Stimulated activated CD4-positive, alpha-beta T cell treated with anti-CD3 and anti-CD28 coated beads, Interleukin-1b, Interleukin-23, amount 100 ng/mL, for 1 hour (primary cell): ENCODE measurements at places on chromosomes 12 and 14.

GRCh38 chr14:71659159-71659558 lies 273.1 kb upstream of the RGS6 start:
- DNase-seq = no peak

DNA sequence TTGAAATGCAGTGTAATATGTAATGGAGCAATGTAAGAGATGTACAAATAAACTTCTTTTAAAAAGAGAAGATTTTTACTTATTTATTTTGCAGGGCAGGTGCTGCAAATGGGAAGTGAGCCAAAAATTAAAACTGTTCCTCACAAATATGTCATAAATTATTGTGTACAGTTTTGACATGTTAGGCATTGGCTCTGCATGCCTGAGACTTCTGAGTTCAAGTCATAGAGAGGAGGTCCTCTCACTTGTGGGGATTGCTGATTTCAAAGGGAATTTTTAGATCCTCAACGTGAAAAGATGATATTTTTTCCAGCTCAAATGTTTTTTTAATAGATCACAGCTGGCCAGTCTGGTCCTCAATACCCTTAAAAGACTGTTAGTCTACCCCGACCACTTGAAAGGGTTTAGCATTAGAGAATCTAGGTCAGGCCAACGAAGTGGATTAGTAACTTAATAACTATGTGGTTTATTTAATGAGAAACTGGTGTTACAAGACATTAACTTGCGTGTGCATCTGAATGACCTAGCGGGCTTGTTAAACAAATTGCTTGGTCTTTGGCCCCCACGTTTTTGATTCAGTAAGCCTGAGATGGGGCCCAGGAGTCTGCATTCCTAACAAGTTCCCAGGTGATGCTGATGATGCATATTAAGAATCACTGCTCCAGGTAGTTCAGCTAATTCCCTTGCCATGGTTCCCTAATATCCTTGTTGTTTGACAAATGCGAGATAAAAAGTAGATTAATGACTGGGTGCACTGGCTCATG lies 30.9 kb upstream of the WDR89 start:
- no peak for DNase-seq

GRCh38 chr14:36505181-36505815 lies 14.7 kb downstream of the NKX2-1 start:
- no peak for DNase-seq

DNA sequence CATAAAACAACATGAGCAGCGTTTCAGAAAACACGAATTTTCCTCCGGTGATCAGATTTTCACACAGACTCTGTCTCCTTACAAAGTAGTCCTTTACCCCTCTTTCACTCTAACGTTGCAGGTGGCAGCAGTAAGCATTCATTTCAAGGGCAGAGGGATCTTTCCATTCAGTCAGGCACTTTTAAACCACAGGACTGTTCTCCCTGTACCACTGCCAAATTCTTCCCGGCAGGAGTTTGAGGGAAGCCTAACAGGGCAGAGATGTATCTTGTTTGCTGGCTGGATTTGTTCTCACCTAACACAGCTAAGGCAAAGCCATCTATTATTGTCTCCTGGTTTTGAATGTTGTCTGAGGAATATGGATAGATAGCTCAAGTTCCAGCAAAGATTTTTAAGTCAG lies 1187.3 kb upstream of the SEL1L start:
- no peak for DNase-seq

GRCh38 chr12:128402486-128403243 lies 135.7 kb downstream of the TMEM132C start:
- no peak for DNase-seq

DNA sequence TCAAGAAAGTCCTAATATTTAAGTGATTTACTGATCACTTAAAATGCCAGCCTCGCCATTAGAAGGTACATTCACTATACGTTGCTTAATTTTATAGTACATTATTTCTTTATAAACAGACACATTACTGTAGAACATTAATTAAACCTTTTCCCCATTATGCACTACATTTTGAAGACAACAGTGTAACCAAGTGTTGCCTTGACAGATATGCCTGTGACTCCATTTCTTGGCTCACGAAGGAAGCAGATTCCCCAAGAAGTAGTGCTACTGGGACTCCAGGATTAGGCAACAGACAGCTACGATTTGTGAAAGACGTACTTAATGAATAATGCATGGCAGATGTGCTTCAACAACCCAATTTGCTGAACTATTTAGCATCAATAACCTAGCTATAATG lies 394.8 kb downstream of the RPS29 start:
- DNase-seq = no peak

GRCh38 chr12:105947906-105948305 lies 190.8 kb downstream of the NUAK1 start:
- DNase-seq = no peak

DNA sequence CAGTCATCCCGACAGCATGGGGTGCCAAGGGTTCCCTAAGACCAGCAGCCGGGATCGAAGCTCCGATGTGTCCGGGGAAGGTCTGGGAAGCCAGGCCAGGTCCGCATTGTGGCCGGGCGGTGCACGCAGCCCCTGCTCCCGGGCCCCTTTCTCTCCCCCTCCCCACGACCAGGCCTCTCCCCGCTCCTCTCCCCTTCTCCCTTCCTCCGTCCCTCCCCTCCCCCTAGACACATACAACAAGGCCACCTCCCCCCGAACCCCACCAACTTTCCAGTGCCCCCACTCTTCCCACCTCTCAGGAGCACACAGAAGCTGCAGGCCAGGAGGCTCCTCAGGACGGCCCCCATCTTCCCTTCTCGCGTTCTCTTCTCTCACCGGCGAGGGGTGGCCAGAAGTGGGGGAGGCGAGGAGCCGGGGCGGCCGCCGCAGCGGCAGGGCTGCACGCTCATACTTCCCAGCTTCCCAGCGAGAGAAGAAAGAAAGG lies 413 bp downstream of the LRP6 start:
- DNase-seq = no peak

- no peak for DNase-seq
These were observed 213.4 kb downstream of the PHETA1 start for GRCh38 chr12:111155521-111155920.

DNA sequence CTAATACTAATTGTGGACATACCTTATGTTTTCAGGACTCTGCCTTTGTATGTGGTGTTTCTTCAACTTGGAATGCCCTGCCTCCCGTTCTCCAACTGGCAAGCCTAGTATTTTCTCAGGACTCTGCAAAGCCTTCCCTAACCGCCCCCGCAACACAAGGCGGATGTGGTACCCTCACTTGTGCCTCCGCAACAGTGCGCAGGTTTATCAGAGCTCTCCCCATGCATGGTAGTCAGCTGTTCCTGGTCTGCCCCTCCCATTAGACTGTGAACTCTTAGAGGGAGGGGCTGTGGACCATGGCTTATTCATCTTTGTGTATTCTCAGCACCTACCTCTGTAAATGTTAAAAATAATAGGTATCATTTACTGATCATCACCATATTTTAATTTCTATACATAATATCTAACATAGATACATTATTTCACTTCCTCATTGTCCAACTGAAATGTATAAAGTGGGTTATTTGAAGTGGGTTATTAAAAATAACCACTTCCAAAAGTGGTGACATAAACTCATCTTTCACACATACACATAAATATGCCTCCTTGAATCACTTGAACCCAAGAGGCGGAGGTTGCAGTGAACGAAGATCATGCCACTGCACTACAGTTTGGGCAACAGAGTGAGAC lies 9.0 kb downstream of the LPAR5 start:
- DNase-seq = no peak

GRCh38 chr12:24198070-24198469 lies 248.6 kb upstream of the SOX5 start:
- DNase-seq = no peak

GRCh38 chr14:23095196-23096108 lies at the start of gene C14orf119:
TSS of gene C14orf119 (plus strand) at chr14:23095505. CDS start at chr14:23097659, 2,154 bp downstream.
- peak; percentile 98 for DNase-seq

- DNase-seq = no peak
These were observed 56.3 kb downstream of the PLXNC1 start for GRCh38 chr12:94204499-94205247.
